ENCODE measurements at places on chromosomes 1 and 21.

DNA sequence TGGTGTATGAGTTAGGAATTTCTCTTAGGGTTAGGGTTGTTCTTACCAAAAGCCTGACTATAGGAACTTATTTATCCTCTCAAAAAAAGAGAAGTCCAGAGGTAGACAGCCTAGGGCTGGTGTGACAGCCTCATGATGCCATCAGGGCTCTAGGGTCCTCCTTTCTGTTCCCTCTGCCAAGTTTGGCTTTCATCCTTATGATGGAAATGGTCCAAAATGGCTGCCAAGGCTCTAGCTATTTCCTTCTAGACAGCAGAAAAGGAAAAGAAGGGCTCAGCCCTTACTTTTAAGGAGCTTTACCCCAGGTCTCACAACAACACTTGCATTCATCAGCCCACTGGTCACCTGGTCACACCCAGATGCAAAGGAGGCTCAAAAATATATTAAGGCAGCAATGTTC is 44.5 kb downstream of the IL12RB2 start:
- DNase-seq, result no peak

GRCh38 chr1:161499099-161500039 is 5.9 kb upstream of the FCGR2A start:
- DNase-seq, result no peak

DNA sequence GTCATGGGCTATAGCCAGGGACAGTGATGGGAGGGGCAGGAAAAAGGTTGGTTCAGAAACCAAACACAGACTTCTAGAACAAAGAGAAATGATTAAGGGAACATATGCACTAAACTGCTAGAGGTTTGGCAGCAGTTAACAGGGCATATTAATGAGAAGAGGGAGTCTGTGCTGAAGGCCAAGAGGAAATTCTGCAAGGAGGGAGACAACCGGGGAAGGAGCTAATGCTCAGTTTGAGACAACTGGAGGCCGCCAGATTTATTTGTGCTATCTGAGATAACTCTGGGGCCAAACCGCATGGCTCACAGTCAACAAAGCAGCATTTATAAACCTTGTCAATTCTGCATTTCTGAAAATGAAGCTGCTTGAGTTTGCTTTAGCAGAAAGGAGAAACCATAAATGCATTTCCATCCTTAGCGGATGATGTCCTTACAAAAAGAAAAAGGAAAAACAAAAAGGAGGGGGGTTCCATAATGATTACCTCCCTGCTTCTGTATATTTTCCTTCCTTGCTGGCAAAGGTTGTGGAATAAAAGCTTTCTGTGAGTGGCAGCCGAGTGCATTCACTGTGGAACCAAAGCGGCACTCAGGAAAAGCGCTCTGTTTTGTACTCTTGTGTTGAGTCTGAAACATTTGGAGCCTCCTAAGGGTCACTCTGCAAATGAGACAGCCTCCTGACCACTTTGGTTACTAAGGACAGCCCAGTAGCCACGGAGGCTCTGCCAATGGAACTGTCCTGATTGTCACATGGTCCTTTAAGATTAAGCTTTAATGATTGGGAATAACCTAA is 70.3 kb downstream of the SIM2 start:
- no peak for DNase-seq

DNA sequence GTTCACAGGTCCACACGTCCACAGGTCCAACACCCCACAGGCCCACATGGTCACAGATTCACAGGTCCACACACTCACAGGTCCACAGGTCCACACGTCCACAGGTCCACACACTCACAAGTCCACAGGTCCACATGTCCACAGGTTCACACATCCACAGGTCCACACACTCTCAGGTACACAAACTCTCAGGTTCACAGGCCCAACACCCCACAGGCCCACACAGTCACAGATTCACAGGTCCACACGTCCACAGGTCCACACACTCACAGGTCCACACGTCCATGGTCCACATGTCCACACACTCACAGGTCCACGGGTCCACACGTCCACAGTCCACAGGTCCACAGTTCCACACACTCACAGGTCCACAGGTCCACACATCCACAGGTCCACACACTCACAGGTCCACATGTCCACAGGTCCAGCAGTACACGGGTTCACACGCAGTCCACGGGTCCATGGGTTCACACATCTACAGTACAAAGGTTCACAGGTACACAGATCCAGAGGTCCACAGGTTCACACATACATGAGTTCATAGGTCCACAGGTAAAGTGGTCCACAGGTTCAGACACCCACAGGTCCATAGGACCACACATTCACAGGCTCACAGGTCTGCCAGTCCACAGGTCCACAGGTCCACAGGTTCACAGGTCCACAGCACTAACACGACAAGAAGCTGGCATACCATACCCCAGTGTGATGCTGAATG is 39.3 kb upstream of the COL6A2 start:
- no peak for DNase-seq

GRCh38 chr1:76583235-76583868 is 283.9 kb upstream of the ST6GALNAC5 start:
- no peak for DNase-seq

- DNase-seq, result no peak
These were observed 80.1 kb upstream of the CD55 start for GRCh38 chr1:207241164-207241934.

- no peak for DNase-seq
These were observed 65.8 kb upstream of the BCL10 start for GRCh38 chr1:85342207-85342606.

GRCh38 chr1:119136401-119136800 is 4.1 kb downstream of the WARS2 start:
- no peak for DNase-seq

DNA sequence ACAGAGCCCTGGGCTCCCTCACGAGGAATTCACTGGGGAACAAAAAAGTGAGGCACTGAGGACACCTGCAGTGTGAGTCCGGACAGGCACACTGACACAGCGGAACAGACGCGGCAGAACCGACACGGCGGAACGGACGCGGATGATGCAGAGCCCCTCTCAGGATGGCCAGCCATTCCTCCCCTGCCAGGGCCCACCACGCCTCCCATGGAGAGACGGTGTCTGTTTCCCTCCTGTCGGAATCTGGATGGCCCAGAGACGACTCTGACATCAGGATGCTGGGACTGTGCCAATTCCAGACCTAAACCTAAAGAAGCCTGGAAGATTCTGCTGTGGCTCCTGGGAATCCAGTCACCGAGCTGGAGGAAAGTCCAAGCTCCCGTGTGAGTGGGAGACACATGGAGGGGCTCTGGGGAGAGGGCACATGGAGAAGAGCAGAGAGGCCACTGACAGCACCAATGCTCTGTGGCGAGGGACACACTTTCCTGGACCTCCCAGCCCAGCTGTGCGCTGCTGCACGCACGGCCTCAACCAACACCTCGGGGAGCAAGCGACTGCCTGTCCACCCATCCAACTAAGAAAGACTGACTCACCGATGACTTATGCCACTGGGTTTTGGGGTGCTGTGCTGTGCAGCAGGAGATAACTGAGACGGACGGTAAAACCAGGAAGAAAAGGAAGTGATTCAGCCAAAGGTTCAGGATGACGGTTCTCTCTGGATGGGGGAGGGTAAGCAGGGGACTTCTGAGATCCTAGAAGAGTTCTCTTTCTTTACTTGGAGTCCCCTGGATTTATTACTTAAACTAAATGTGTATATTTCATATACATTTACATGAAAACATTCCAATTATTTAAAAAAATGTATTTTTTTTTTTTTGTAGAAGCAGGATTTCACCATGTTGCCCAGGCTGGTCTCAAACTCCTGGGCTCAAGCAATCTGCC is 23.3 kb downstream of the ZBTB17 start:
- DNase-seq, result no peak

- no peak for DNase-seq
These were observed 3.8 kb downstream of the RGS13 start for GRCh38 chr1:192639607-192640368.
